Left ventricle myocardium superior (tissue), 1 donor: ENCODE measurements at places on chromosomes 5 and 9.

DNA sequence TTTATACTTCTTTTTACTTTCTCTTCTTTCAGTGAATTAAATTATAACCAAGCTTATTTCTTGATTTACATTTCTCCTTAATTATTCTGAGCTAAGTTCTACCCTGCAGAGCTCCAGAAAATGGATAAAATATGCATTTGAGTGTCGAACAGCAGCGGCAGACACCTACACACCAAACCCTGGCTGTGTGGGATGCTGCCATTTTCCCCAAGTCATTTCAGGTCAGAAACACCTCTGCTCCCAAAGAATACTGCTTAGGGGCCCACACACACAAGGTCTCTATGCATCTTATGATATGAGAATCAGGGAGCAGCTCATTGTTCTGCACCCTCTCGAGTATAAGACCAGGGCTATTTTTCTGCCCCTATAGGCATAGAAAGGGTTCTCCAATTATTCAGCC lies 122.3 kb downstream of the CMYA5 start:
- DNase-seq: no peak

GRCh38 chr5:142233083-142234032 lies 91.5 kb downstream of the SPRY4 start:
- no peak for DNase-seq

- no peak for DNase-seq
Observed at GRCh38 chr5:76733049-76733417, 17.1 kb downstream of the F2R start.

DNA sequence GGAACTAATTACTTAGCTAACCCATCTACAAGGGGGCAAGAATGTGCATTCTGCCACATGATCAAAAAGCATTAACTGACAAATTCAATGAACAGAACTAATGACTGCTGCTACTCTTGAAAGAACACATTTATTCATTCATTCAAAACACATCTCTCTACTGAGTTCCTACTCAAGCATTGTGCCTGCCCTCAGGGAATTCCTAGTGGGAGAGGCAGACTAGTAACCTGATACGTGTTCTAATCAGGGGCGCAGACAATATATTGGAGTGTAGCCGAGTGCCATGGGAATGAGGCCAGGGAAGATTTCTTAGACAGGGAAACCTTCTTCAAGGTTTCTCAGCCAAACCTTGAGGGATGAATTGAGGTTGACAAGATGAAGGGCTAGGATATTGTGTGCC lies 56.7 kb upstream of the PAPPA start:
- DNase-seq: no peak

DNA sequence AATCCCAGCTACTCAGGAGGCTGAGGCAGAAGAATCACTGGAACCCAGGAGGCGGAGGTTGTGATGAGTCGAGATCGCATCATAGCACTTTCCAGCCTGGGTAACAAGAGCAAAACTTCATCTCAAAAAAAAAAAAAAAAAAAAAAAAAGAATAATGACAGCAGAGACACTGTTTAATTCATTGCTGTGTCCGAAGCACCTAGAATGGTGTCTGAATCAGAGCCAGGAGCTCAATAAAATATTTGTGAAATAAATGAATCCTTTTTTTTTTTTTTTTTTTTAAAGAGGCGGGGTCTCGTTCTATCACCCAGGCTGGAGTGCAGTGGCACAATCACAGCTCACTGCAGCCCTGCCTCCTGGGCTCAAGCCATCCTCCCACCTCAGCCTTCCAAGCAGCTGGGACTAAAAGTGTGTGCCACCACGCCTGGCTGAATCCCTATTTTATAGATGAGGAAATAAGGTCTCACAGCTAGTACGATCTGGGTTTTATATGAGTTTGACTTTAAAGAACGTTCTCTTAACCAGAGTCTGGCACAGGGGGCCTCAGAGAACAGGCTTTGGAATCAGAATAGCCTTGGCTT lies 47.8 kb downstream of the THOC3 start:
- DNase-seq: no peak

GRCh38 chr5:166338801-166339200 lies 1952.6 kb upstream of the WWC1 start:
- no peak for DNase-seq

GRCh38 chr5:67619235-67619634 lies 422.6 kb upstream of the CD180 start:
- DNase-seq: no peak

GRCh38 chr5:78974601-78975000 lies 10.5 kb downstream of the ARSB start:
- DNase-seq: no peak

GRCh38 chr9:10015755-10016154 lies 597.0 kb downstream of the PTPRD start:
- DNase-seq: no peak

DNA sequence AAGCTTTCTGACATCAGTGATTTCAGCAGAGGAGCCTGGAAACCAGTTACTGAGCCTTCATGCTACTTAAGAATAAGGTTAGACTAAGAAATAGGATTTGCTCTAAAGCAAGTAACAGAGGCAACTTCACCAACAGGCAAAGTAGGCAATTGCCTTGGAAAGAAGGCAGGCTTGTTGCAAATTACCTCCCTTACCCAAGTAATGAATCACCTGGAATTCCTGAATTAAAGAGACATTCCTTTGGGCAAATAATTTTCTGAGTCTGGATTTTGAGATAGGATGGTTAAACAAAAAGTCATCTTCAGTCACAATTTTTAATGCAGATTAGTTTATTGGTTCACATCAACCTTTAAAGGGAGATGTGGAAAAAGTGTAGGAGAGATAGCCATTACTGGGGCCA lies 92.8 kb downstream of the ITGA1 start:
- no peak for DNase-seq

- no peak for DNase-seq
Observed at GRCh38 chr5:150530423-150530822, 22.5 kb downstream of the NDST1 start.

GRCh38 chr5:64595031-64595855 lies 89.4 kb downstream of the RGS7BP start:
- DNase-seq: no peak
